ENCODE measurements at places on chromosomes 16 and 17.

DNA sequence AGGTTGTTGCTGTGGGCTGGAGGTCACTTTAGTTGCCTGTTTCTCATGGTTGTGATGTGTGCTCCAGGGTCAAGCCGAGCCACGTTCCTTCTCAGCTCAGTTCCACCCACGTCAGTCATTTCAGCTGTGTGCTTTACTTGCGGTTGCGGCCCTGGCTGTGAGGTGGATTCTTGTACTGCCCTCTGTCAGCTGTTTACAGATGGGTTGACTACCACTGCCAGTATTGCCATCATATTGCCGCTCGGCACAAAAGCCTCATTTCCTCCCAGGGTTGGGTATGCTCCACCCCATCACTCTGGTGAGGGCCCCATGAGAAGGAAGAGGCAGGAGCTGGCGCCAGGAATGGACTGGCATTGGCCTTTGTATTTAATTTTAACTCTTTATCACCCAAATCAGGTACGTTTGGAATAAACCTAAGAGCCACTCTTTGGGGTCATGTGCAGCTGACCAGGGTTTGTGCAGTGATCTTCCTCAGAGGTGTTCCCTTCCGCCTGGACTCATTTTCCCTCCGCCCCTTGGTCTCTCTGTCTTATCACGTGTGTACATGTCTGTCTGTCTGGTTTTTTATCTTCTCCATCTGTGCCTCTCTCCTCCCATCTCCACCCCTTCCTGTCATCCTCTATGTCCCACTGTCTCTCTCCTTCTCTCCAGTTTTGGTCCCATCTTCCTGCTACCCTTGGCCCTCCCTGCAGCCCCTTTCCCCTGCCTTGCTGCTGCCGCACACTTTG lies 25.0 kb downstream of the METTL22 start:
- no peak for DNase-seq

- DNase-seq = peak; percentile 18
These were observed 138.0 kb upstream of the NUDT7 start for GRCh38 chr16:77584205-77584859.

GRCh38 chr16:15502041-15502725 lies 67.8 kb downstream of the BMERB1 start:
- no peak for DNase-seq

DNA sequence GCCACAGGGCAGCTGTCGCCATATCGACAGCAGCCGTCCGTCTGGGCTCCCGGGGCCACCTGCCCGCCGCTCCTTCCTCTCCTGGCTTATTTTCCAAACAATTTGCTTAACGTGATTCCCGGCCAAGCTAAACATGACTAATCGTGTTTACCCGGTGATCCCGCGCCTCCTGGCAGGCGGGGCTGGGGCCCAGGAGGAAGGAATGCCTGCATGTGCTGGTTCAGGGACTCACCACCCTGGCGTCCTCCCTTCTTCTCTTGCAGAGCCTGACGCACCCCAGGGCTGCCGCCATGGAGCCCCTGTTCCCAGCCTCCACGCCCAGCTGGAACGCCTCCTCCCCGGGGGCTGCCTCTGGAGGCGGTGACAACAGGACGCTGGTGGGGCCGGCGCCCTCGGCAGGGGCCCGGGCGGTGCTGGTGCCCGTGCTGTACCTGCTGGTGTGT lies 6.1 kb downstream of the SSTR5 start:
- DNase-seq = no peak

GRCh38 chr16:71807905-71808592 lies 585 bp downstream of the AP1G1 start:
- peak; percentile 39 for DNase-seq

GRCh38 chr17:30161601-30162000 lies 45.0 kb downstream of the NSRP1 start:
- DNase-seq = no peak

GRCh38 chr16:25013751-25014499 lies 1.2 kb downstream of the ARHGAP17 start:
- DNase-seq = no peak

- DNase-seq = no peak
These were observed 25.3 kb downstream of the FAM117A start for GRCh38 chr17:49738456-49739163.

DNA sequence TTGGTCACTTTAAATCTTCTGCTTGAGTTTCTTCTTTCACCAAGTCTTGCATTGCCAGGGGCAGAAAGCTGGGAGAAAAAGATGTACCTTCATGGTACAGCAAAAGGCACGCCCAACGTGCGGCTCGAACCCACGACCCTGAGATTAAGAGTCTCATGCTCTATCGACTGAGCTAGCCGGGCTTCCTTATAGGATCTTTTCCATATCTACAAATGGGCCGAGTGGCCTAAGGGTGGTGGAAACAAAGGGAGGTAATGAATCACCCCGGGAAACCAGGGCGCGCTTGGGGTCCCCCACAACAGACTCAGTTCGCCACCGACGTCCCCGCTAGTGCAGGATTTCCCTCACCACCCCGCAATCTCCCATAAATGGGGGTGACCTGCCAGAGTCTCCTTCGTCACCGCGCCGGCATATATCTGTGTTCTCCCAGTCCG lies 7.5 kb upstream of the OR1F1 start:
- DNase-seq = no peak

DNA sequence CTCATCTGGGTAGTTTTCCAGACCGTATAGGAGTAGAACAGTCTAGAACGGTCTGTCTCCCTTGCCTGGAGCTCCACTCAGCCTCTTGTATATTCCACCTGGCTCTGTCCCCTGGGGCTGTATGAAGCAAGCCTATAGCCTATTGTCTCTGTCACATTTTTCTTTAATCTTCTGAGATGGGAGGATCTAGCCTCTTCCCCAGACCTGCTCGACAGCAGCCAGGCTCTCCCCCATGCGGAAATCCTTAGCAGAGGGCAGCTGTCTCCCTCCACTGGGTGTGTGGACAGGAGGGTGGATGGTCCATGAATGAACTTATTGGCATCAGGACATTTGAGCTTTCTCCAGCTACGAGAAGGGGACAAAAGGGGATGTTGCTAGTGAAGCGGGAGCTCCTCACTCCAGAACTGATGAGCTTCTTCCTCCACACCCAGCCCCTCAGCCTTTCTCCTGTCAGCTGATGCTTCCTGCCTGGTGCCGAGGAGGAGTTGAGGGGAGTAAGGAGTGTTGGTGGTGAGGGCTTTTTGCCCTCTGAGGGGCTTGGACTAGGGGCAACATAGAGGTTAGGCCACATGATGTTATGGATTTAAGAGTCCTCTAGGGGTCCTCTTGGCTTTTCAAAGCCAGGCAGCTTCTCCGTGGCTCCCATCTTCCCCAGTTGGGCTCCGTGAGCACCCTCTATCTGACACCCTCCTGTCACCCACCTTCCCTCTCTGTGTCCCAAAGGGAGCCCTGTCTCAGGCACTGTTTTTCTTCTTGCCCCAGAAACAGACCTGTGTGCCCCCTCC lies 28.0 kb downstream of the ARHGAP23 start:
- DNase-seq = no peak

GRCh38 chr17:27423651-27424050 lies 32.6 kb upstream of the KSR1 start:
- DNase-seq = no peak

GRCh38 chr17:76593384-76593826 lies 7.7 kb upstream of the ST6GALNAC2 start:
- DNase-seq = no peak

DNA sequence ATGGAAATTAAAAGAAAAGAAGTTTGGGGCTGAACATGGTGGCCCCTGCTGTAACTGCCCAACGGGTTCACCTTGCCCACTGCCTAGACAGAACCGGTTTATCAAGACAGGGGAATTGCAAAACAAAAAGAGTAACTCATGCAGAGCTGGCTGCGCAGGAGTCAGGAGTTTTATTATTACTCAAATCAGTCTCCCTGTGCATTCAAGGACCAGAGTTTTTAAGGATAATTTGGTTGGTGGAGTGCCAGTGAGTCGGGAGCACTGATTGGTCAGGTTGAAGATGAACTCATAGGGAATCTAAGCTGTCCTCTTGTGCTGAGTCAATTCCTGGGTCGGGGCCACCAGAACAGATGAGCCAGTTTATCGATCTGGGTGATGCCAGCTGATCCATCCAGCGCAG lies 4.4 kb upstream of the SCPEP1 start:
- no peak for DNase-seq

- no peak for DNase-seq
These were observed 1390.1 kb upstream of the CDH8 start for GRCh38 chr16:63426275-63426870.

DNA sequence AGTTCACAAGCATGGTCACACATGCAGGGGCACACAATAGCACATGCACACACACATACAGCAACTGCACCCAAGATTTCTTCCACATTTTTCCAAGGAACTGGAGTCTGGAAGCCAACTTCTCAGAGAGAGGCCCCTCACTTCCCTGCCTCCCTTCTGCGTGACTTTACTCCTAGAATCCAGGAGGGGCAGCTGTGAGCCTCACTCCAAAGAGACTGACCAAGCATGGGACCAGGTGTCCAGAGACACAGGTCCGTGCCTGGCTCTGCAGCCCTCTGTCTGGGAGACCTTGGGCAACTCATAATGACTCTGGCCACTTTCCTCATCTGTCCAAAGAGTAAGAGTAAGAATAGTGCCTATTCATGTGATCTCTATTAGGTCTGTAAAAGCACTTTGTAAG lies 104.7 kb upstream of the TMEM132E start:
- DNase-seq = no peak

- DNase-seq = no peak
These were observed 5.8 kb downstream of the GPRC5C start for GRCh38 chr17:74437702-74438101.

DNA sequence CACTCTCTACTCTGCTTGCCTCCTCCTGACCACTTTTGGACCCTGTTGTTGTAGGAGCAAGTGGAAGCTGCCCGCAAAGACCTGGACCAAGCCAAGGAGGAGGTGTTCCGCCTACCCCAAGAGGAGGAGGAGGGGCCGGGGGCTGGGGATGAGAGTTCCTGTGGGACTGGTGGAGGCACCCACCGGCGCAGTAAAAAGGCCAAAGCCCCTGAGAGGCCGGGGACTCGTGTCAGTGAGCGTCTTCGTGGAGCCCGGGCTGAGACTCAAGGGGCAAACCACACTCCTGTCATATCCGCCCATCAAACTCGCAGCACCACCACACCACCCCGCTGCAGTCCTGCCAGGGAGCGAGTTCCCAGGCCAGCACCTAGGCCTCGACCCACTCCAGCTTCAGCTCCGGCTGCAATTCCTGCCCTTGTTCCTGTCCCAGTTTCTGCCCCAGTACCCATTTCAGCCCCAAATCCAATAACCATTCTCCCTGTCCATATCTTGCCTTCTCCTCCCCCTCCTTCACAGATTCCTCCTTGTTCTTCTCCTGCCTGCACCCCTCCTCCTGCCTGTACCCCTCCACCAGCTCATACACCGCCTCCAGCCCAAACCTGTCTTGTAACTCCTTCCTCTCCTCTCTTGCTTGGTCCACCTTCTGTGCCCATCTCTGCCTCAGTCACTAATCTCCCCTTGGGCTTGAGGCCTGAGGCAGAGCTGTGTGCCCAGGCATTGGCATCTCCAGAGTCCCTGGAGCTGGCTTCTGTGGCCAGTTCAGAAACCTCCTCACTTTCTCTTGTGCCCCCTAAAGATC lies 11.0 kb upstream of the PHKG2 start:
- no peak for DNase-seq
